MM.1S (cell line): ENCODE measurements at places on chromosomes 7 and 10.
A peak's percentile ranks its signal among the peaks of the same experiment; 100 is the strongest.

DNA sequence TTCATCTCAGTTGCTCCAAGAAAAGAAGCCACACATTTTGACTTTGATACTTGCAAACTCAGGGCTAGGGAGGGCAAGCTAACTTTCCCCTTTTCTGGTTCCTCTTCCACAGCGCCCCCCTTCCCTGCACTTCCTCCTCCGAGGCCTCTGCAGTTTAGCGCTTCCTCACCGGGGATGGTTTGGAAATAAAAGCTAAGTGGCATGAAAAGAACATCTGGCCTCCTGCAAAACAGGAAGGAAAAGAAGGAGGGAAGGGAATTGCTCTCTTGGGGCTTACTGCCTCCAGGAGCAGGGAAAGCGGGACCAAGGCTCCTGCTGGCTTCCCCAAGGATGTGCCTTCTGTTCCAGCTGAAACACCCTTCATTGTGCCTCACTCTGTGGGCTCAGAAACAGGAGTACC lies 42.3 kb downstream of the PRKCQ start:
- DNase-seq, result no peak

GRCh38 chr7:144842377-144842851 lies 6.6 kb upstream of the TPK1 start:
- peak; percentile 27 for DNase-seq

DNA sequence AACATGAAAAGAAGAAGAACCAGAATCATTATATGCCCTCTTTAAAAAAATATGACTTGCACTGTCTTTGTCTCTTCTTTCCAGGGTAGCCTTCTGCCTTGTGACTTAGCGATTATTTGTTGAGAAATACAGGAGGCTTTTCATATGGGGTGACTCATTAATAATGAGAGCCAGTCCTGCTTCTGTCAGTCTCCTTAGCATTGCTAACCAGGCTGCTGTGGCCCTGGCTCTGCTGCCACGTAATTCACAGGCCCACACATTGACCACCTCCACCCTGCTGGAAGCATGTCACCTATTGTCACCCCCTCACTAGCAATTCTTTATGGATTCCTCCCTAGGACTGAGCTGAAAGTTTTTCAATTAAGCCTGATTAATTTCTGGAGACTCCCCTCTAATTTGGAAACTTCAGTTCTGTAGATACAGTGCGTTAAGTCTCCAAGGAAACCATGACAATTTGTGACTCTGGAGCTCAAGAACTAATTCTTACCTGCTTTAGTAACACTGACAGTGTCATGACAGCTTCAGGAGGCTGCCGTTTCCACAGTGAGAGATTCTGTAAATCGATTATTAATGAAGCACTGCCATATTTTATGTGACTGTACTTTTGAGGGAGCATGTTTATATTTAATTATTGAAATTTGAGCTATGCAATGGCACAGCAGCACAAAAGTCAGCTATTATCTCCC lies 267.9 kb upstream of the SP8 start:
- DNase-seq, result no peak

- no peak for DNase-seq
Measured at GRCh38 chr7:36961097-36961496, 236.8 kb upstream of the AOAH start.

DNA sequence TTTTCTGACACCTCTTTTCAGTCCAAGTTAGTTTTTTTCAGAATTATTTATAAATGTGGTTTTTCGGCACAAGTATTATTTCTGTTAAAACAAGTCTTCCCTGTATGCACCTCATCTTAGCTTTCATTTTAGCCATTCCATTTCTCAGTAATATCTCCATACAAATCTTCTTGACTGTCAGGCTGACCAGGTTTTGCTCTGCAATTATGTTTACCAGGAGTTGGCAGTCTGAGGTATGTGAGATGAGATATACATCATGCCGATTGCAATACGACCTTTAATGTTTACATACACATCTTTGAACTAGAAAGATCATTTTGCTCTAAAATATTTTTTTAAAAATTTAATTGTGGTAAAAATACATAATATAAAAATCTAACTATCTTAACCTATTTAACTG lies 209.8 kb downstream of the GPR158 start:
- no peak for DNase-seq

DNA sequence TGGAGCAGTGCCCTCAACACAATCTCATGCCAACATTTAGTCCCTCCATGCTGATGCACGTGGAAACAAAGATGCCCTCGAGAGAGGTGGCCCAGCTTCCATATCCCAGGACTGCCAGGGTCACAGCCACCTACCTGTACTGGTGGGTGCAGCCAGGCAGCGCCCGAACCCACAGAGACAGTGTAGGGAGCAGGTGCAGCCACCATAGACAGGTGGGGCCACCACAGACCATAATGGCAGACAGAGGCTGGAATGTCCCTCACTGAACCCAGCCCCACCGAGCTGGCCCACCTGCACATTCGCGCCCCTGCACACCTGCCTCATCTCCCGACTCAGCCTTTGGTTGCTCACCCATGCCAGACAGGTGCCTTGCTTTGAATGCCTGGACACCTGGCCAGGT lies 18.3 kb upstream of the CPXM2 start:
- DNase-seq, result no peak

GRCh38 chr10:120555842-120556532 lies 99.0 kb downstream of the PLPP4 start:
- DNase-seq, result no peak

GRCh38 chr7:51251290-51251689 lies 65.3 kb downstream of the COBL start:
- no peak for DNase-seq

DNA sequence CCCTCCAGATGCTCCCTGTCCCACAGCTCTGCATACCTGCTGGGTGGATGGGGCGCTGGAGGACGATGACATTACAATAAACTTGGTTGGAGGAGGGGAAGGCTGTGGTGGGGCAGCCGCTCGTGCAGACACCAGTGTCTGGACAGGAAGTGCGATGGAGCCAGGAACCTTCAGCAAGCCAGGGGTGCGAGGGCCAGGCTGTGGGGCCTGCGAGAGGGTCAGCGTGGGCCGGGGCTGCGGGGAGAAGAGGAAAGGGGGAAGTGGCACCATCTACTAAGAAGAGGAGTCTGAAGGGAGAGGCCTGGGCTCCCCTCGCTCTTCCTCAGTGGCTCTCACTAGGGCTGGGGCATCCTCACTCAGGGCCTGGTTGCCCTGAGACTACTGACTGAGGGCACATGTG lies 6.4 kb downstream of the AP4M1 start:
- no peak for DNase-seq

- no peak for DNase-seq
Measured at GRCh38 chr10:59098387-59098786, 78.1 kb upstream of the PHYHIPL start.

- no peak for DNase-seq
Measured at GRCh38 chr7:52726493-52726892, 308.9 kb upstream of the POM121L12 start.
